ENCODE measurements at places on chromosomes 5 and 9.

DNA sequence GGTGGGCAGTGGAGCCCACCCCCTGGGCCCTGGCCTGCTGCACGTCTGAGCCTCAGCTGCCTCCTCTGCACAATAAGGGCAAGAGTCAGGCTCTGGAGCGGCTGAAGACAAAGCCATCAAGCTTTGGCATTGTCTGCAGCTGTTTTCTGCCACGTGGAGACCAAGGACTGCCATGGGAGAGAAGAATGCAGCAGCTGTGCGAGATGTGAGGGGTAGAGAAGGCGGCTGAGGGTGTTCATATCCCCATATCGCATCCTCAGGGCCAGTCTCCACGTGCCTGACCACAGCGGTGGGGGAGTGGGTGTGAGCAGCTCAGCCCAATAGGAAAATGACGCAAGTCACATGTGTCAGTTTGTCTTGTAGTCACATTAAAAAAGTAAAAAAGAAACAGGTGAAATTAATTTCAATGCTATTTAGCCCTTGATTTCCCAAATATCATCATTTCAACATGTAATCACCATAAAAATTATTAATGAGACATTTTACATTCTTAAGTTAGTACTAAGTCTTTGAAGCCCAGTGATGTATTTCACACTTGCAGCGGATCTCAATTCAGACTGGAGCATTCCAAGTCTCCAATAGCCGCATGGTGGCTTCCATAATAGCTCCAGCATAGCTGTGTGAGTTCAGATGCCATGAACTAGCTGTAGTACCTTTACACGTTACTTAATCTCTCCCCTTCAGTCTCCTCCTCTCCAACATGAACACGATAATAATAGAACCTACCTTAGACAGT lies 6.6 kb downstream of the C1QTNF2 start:
- DNase-seq, result no peak

DNA sequence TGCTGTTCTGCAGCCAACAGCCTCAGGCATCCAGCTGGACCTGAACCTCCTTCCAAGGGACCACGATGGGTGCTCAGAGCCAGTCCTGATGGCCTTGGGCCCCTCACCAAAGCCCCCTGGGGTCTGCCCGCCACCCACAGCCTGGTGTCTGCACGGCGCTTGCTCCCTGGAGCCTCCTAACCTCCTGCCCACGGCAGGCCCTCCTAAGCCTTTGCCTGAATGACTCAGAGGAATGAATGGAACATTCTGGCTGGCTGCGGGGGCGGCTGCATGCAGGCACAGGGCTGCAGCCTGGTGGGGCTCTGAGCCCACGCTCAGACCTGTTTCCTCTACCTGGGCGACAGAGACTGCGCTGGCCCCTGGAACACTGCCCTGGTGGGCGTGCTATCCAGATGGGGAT lies 6.9 kb downstream of the SOHLH1 start:
- DNase-seq, result no peak

DNA sequence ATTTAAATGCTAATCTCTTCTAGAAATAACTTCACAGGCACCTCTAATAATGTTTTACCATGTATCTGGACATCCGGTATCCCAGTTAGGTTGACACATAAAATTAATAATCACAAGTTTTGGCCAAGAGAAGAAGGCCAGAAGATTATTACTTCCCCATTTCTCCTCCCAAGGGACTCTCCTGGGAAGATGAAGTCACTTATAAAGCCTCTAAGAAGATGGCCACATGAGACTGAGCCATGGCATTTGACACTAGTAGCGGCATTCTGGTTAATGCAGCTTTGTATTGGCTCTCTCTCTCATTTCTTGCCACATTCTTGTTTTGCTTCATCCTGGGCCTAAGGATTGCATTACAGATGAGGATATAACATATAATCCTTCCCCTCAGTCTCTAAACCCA lies 34.5 kb upstream of the RASA1 start:
- DNase-seq, result no peak

DNA sequence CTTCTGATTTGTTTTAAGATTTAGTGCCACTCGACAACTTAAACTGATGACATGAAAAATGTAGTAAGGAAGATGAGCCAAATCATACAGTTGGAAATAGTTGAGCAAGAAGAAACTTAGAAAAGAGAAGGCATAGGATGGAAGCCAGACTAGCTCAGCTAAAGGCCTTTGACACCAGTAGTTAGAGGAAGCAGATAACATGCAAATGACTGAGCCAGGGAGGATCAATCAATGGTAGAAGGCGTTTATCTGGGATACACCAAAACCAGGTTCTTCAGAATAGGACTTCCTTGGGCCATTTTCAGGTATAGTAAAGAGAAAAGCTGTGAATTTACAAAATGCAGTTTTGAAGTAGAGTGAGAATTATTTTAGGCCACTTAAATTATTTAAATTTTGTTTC lies 3.2 kb downstream of the TDRD7 start:
- DNase-seq, result peak; percentile 30

DNA sequence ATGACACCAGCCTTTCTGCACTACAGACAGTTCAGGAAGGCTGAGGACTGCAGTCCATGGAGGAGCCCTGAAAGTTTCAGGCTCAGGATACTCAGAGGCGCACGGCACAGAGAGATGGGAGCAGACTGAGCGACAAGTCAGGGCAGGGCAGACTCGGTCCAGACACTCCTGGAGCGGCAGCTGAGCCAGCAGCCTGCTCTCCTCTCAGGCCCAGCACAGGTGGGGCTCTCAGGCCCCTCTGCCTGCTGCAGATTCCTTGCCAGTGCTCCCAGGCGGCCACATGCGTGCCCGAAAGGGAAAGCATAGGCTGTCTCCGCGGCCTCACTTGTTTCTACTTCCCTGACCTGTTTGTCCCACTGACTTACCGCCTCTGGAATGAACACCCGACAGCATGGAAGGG lies 228.3 kb downstream of the IRX2 start:
- no peak for DNase-seq
